ENCODE measurements at places on chromosomes 6 and 20.

- DNase-seq, result no peak
Observed at GRCh38 chr6:84976526-84977362, 212.3 kb upstream of the TBX18 start.

DNA sequence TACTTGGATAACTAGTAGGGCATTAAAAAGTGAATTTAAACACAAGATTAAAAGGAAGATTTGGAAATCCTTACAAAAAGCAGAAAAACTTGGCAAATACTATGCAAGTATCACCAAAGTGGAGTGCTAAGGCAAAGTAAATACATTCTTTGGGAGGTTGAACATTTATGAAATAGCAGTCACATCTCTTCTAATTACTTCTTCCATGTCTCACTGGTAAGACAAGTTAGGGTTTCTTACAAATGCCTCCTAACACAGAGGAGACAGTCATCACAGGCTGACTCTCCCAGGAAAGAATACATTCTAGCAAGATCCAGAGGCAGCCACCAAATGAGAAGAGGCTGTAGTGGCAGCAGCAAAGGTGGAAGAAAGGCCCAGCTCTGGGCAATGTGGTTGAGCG, 298.2 kb downstream of the BTBD9 start:
- no peak for DNase-seq

DNA sequence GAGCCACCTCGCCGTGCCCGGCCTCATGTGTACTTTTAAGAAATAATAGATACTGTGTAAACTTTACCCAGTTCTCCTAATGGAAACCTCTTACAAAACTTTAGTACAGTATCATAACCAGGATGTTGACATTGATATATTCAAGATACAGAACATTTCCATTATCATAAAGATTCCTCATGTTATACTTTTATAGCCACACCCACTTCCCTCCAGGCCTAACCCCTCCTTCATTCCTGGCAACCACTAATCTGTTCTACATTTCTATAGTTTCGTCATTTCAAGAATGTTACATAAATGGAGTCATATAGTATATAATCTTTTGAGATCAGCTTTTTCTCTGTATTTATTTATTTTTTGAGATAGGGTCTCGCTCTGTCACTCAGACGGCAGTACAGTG, 52.6 kb upstream of the SALL4 start:
- DNase-seq, result peak; percentile 35

DNA sequence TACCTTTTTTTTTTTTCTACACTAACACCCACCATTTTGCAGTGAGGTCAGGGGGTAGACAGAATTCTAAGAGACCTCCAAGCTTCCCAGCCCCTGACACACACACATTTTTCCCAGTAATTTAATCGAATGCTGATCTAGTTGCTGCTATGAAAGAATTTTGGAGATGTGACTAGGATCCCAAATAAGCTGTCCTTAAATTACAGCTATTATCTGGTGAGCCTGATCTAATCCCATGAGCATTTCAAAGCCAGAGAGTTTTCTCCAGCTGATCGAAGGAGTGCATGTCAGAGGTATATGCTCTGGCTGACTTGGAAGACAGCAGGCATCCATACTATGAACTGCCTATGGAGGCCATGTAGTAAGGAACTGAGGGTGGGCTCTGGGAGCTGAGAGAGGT, 503.8 kb upstream of the MARCKS start:
- no peak for DNase-seq

DNA sequence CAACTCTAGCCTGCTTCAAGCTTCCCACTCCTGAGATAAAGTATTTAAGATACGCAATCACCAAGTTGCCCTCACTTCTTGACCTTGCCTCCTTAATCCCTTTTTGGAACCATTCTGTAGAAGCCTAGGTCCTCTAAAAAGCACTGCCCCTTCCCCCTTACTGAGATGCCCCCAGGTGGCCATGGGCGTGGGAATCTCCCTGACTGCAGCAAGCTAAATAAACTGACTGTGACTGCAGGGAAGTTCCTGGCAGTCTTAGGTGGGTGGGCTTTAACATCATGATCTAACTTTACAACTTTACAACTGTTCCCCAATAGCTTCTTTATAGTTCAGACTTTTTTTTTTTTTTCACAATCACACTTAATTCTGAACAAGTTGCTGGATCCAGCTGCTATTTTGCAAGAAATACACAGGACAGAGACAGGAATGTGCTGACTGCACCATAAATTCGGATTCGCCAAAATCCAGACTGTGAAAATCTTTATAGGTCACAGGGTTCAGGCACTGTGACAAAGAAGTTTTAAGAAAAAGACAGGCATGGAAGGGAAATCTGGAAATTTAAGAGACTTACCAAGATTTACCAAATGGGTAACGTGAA, 344.2 kb upstream of the SULF2 start:
- no peak for DNase-seq

DNA sequence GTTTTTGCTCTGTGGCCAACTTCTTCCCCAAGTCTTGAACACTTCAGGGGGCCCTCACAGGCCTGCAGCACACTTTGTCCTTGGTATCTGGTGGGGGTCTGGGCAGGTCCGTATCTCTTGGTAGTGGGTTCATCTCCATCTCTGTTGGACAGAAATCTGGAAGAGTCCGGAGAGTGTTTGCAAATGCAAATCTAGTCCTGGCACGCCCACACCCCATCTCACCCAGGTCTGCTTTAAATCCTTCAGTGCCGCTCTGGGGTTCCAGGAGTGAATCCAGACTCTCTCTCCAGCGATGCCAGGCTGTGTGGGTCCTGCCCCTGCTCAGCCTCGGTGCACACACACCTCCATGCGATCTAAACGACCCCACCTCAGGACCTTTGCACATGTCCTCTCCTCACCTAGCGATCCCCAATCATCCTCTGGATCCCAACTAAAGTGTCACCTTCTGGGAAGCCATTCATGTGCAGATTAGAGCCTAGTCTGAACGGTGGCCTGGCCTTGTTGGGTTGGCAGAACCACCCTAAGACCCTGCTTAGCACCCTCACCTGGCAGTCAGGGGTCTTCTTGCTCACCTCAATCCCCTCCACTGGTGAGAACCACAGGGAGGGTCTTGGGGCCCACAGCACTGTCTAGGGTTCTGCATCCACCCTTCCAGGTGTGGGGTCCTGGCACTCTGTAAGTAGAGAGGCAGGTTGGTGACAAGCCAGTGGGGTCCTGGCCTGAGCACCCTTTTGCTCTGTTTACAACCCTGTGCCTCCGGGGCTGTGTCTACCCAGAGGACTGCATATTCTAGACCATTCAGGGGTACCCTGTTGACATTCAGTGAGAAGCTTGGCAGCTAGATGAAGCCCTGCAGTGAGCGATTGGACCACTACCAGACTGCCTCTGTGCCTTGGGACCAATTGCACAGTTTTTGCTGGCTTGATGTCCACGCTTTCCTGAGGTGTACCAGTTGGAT, 100.8 kb downstream of the SYCP2 start:
- no peak for DNase-seq

DNA sequence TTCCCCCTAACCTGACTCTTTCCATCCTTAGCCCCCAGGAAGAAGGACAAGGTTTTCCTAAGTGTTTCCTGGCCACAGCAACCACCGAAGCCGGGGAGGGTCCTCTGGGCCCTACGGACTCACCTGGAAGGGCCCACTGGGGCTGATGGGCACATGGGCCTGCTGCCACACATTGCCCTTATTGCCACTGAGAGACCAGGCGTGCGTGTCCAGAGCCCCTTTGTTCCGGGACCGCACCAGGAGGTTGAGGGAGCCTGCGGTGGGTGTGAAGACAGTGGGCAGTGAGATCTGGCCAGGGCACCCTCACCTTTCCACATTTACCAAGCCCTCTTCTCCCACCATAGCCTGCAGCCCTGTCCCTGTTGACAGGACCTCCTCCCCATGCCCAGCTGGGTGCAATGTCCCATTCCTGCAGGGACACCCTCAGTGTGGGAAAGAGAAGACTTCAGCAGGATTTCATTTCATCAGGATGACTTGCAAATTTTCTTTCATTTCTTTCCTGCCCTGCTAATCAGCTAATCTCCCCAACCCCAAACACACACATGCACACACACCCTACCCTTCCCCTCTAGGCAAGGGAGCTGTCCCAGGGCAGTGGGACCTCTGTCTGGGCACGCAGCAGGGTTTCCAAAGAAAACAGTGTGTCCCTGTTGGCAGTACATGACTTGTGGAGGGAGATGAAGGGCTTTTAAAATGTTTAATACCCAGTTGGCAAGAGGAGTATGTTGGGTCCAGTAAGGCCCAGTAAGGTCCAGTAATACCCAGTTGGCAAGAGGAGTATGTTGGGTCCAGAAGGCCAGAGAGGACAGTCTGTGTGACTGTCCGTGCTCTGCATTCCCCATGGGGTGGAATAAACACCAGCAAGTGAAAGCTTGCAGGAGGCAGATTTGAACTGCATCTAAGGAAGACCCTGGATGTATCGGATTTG, 59.0 kb downstream of the MDGA1 start:
- DNase-seq, result no peak

- DNase-seq, result no peak
Observed at GRCh38 chr6:141528596-141528995, 604.1 kb upstream of the GJE1 start.

GRCh38 chr20:61808447-61808846, 257.2 kb downstream of the TAF4 start:
- no peak for DNase-seq

GRCh38 chr20:37571033-37571432, 43.4 kb upstream of the BLCAP start:
- DNase-seq, result no peak

DNA sequence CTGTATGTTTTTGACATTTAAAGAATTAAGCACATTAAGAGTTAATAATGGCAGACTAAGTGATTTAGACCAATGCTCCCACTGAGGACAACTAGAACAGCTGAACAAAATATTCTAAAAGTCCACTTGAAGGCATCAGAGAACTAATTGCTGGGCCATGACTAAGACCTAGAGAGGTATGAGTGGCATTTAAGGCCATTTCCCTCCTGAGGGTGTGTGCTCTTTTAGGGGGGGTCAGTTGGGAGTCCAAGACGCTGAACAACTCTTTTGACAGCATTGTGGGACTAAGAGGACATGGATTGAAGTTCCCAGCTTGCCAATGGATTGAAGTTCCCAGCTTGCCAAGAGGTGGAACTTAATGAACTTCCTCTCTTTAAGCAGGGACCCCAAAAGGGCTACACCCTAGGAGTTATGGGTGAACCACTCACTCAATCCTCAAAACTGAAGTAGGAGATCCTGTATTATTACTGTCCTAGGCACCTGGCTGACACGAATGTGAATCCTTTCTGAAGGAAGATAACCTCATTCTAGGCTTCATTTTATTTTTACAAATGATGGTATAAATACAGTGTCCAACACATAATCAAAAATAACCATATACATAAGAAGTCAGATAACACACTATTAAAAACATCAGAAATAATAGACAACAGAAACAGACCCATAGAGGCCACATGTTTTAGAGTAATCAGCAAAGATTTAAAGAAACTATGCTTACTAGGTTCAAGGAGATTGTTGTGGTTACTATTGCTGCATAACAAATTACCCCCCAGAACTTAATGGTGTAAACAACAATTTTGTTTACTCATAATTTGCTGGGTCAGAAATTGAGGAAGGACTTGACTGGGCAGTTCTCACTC, 175.1 kb downstream of the VEGFA start:
- no peak for DNase-seq

DNA sequence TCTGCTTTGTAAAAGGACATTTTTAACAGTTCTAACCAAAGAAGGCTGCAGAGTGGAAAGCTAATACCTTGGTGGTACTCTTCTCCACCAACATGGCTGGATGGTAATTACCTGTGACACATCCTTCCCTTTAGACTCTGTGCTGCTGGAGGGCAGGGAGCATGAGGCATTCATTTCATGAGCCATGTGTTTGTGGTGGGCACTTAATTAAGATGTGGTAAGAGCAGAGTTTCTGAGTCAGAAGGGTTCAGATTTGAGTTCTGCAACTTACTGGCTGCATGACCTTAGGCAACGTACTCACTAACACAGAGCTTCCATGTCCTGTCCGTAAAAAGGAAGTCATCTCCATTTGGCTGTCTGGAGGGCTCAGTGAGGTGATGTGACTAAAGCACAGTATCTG, 9.1 kb upstream of the ZNF133 start:
- no peak for DNase-seq

DNA sequence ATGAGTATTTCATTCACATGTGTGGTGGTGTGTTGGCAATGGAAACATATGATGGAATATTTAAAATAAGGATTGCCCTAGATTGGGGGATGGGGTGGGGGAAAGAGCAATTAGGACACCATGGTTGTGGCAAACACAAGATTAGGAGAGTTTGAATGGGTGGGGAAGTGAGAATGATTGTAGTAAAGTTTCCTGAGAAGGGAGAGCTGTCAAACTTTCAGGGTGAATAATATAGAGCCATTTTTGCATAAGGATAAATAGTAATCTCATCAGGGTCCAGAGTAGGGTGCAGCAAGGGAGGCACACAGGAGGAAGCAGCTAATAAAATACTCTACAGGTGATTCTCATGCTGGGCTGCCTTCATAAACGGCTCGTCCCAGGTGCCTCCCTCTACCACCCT, 294.9 kb upstream of the MARCKS start:
- no peak for DNase-seq

GRCh38 chr6:79548304-79548703, 11.1 kb upstream of the LCA5 start:
- DNase-seq, result no peak

DNA sequence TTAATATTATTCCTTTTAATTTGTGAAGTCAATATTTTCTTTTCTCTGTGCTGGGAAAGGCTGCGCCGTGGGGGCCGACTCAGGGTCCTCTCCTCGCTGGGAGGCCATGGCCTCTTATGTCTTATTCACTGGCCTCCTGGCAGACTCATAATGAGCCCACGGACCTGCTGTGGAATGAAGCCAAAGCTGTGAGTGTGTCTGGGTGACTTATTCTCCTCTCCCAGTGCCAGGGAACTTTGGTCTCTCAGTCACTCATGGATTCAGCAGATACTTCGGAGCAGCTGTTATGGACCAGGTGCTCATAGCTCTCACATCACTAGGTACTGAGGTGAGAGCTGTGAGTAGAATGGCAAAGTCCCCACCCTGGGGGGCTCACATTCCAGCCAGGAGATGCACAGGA, 297.6 kb downstream of the CDH26 start:
- DNase-seq, result no peak

DNA sequence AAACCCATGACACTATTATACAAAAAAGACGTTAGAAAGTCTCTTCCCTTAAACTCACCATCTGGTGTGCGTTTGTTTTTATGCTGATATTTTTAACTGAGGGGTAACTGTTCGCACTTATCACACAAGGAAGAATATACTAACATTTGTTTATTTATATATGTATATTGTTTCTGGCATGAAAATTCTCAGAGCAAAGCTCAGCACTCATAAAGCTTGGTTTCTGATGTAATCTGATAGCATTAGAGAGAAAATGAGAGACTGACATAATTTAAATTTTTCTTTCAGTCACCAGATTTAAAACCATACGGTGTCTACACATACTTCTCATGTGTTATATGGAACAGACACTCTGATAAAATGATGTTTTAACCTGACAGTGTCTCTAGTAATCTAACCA, 6.9 kb downstream of the BLOC1S5 start:
- DNase-seq, result no peak

Data from HAP-1 (cell line).